NCI-H526 treated with DMSO at 0.1 percent for 48 hours (cell line): ENCODE measurements at places on chromosomes 3 and 15.

GRCh38 chr3:133851931-133852330 lies 43.8 kb downstream of the RAB6B start:
- no peak for DNase-seq

DNA sequence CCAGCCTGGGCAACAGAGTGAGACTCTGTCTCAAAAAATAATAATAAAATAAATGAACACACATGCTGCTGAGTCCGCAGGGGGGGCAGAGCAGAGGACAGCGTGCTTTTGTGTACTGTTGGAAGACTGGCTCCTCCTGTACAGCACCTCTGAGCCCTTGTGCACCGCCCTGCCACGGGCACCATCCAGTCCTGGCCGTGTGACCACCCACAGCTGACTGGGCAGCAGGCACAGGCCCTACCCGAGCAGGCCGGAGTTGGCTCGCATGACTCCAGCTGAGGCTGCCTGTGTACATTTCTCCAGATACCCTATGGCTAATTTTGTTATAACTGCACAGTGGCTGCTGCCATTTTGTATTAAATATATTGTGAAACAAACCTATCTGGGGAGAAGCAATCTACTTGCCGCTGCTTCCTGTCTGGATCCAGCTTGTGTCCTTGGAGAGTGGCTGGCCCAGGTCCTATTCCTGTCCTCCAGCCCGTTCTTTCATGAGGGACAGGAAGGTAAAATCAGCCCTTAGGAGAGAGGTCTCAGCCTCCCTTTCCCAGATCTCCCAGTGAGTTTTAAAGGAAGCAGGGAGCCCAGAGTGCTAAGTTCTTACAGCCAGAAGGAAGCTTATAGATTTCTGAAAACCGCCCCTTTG lies 14.6 kb downstream of the IVD start:
- no peak for DNase-seq

- no peak for DNase-seq
Measured at GRCh38 chr15:43238671-43239131, 17.9 kb upstream of the EPB42 start.

- peak; percentile 49 for DNase-seq
Measured at GRCh38 chr15:92521624-92522008, 127.9 kb downstream of the ST8SIA2 start.

DNA sequence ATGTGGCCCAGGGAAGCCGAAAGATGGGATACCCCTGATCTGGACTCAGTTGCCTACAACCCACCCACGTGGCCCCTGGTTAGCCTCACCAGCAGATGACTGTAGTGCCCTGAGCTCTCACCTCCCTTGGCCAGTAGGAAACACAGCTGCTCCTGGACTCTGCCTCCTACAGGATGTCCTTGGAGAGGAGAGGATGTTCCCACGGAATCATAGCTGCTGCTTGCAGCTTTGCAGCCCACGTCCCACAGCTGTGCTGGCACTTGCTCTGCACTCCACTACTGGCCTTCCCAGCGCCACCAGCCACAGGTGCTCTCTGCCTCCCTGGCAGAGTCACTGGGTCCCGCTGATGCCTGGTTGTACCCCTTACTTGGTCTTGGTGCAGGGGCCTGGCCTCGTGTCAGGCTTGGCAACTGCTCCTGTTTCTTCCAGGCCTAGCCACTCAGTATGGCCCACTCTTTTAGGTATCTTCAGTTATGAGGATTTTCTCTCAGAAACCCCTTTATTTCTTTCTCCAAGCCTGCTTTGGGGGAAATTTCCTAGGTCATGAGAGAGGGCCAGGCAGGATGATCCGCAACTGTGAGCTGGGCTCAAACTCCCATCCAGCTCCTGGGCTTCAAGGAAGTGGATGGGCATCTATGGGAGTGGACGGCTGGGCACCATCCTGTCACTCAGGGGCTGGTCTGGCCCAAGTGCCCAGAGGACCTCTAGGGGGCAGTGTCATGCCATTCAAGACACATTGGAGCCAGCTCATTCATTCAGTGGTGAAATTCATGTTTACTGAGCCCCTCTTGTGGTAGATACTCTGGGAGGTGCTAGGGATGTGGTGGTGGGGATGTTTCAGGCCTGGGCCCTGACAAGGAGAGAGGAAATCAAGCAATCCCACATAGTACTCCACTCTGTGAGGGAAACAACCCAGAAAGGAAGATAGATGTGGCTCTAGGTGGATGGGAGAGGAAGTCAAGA lies 16.2 kb upstream of the VILL start:
- no peak for DNase-seq

DNA sequence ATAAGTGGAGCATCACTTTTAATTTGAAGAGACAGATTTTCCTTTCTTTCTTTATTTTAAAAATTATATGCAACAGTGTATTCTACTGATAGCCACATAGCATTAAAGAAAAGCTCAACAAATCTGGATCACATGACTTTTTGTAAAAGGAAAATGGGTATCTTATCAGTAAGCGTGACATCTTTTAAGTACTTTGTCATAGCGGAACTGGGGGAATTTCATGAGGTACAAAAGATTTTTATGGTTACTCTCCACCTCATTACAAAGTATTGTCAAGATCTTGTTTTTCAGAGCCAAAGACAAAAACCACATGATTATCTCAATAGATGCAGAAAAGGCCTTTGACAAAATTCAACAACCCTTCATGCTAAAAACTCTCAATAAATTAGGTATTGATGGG lies 219.6 kb upstream of the ZPLD1 start:
- no peak for DNase-seq

GRCh38 chr15:33296050-33296449 lies 14.7 kb upstream of the RYR3 start:
- DNase-seq = no peak

GRCh38 chr15:85489773-85490493 lies 109.5 kb downstream of the AKAP13 start:
- DNase-seq = no peak

- DNase-seq = peak; percentile 8
Measured at GRCh38 chr3:137792626-137793271, 28.6 kb downstream of the SOX14 start.

DNA sequence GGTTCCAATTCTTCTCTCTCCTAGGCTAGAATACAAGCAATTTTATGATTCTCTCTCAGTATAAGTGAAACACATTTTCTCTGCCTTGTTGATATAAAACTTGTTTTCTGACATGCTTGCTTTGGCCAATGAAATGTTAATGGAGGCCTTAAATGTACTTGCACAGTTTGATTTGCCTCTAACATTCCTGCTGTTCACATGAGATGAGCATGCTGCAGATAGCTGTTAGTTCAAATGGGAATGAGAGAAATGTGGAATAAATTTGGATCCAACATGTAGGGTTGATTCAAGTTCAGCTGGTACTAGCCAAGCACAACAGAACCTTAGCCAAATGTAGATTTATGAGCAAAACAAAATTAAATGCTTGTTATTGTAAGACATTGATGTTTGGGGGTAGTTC lies 32.6 kb upstream of the FHIT start:
- no peak for DNase-seq

GRCh38 chr15:89096664-89097063 lies 8.4 kb downstream of the ABHD2 start:
- no peak for DNase-seq

DNA sequence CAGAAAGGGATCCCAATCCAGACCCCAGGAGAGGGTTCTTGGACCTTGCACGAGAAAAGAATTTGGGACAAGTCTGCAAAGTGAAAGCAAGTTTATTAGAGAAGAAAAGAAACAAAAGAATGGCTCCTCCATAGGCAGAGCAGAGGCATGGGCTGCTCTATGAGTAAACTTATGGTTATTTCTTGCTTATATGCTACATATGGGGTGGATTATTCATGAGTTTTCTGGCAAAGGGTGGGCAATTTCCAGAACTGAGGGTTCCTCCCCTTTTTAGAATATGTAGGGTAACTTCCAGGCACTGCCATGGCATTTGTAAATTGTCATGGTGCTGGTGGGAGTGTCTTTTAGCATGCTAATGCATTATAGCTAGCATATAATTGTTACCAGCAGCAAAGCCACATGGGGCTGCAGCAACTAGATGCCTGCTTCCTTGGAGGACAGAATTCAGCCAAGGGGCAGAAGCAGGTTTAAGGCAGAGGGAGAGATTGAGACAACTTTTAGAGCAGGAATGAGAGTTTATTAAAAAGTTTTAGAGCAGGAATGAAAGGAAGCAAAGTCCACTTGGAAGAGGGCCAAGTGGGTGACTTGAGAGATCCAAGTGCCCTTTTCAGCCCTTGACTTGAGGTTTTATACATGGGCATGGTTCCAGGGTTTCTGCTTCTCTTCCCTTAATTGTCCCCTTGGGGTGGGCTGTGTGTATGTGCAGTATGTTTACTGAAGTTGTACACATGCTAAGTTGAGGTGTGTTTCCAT lies 41.3 kb downstream of the METTL6 start:
- DNase-seq = no peak

DNA sequence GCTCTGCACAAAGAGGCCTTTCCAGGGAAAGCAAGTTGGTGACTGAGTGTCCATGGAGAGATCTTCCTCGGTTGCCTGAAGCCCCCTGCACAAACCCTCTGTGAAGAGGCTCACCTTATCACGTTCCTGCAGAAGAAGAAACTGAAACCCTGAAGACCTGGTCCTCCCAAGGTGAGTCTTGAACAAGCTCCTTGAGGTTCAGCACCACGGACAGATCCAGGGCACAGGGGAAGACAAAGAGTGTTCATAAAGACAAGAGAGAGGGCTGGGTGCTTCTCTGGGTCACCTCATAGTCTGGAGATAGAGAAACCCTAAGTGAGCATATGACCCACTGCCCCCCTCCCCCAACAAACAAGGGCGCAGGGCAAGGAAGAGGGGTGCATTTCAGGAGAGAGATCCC lies 21.7 kb upstream of the TBC1D21 start:
- no peak for DNase-seq

GRCh38 chr3:102353805-102354204 lies 81.0 kb upstream of the ZPLD1 start:
- no peak for DNase-seq
